ENCODE measurements at places on chromosomes 2 and 18.

GRCh38 chr2:159855557-159856061 lies 57.6 kb upstream of the CD302 start:
- H3K4me1 ChIP-seq: peaks cover 7% of the 10 kb centered on the region
- H3K27ac ChIP-seq: no peak overlapping the region
- no peak for DNase-seq
- H3K27me3 ChIP-seq: no peaks in the 10 kb centered on the region

- DNase-seq: no peak
- no peak overlapping the region for H3K4me3 ChIP-seq
- no peaks in the 10 kb centered on the region for H3K27me3 ChIP-seq
- no peaks in the 10 kb centered on the region for H3K4me1 ChIP-seq
- no peaks in the 10 kb centered on the region for H3K36me3 ChIP-seq
These were observed 523.0 kb downstream of the TXNL1 start for GRCh38 chr18:56115071-56116015.

DNA sequence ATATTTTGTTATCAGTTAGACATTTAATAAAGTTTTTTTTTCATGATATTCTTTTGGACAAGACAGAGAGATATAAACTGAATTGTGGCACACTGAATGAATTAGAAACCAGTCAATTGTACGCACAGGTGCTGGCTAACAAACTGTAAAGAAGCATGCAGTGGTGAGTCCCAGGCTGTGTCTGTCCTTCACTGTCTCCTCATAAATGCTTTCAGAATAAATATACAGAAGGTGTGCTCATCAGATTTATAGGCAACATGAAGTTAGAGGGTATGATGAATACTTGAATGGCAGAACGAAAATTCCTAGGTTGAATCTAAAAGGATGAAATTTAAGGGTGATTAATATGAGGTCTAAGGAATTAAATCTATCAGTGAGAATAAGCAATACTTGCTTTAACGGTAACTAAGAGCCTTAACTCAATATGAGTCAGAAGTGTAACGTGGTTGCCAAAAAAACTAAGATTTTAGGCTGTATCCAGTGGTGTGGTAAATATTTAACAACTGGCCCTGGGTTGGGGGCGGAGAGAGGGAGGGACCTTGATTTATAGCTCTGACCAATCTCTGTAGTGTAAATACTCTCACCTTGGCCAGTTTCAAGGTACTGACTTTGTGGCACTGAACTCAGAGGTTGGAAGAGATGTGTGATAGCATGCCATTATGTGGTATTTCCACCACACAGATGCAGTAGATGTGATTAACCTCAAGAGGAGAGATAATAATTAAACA lies 41.9 kb upstream of the AAK1 start:
- no peaks in the 10 kb centered on the region for H3K36me3 ChIP-seq
- H3K4me3 ChIP-seq: no peak overlapping the region
- no peaks in the 10 kb centered on the region for H3K27me3 ChIP-seq
- peaks cover 5% of the 10 kb centered on the region for H3K4me1 ChIP-seq
- no peak for DNase-seq

DNA sequence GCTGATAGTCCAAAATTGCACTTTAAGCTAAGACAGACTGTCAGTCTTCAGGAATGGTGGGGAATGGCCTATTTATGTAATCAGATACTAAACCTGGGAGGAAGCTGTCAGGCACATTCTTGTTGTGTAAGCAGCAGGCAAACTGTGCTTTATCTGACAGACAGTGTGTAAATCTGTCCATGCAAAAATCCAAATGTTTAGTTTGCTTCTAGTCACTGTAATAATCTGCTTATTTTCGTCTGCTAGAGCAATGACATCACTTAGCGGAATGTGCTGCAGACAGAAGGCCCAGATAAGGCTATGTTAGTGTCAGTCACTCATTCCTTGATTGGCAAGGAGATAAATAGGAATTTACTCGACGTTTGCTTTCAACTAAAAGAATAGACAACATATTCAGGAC lies 263.5 kb downstream of the ZNF407 start:
- no peak overlapping the region for H3K4me3 ChIP-seq
- DNase-seq: no peak
- no peaks in the 10 kb centered on the region for H3K27me3 ChIP-seq
- H3K36me3 ChIP-seq: no peaks in the 10 kb centered on the region

GRCh38 chr2:182240862-182241371 lies 185.9 kb downstream of the PDE1A start:
- H3K4me3 ChIP-seq: no peak overlapping the region
- no peaks in the 10 kb centered on the region for H3K36me3 ChIP-seq
- H3K4me1 ChIP-seq: no peaks in the 10 kb centered on the region
- no peak for DNase-seq
- no peaks in the 10 kb centered on the region for H3K27me3 ChIP-seq

GRCh38 chr2:26536371-26537068 lies 58.6 kb upstream of the OTOF start:
- no peak overlapping the region for H3K27ac ChIP-seq
- no peaks in the 10 kb centered on the region for H3K36me3 ChIP-seq
- no peak for DNase-seq
- H3K27me3 ChIP-seq: no peaks in the 10 kb centered on the region
- no peaks in the 10 kb centered on the region for H3K4me1 ChIP-seq

DNA sequence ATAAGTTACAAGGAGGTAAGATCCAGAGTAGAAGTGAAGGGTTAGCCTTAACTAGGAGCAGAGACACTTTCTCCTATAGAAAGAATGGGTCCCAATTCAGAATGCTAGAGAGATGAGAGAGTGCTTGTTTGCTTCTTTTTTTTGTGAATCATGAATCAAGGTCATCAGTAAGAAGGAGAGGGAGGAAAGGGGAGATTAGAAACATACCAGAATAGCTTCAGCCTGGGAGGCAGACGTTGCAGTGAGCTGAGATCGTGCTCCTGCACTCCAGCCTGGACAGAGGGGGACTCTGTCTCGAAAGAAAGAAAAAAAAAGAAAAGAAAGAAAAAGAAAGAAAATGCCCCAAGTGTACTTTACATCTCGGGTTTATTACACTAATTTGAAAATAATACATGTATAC lies 55.8 kb upstream of the SLC35F5 start:
- no peaks in the 10 kb centered on the region for H3K4me1 ChIP-seq
- H3K4me3 ChIP-seq: no peak overlapping the region
- no peaks in the 10 kb centered on the region for H3K27me3 ChIP-seq
- no peak for DNase-seq
- H3K27ac ChIP-seq: no peak overlapping the region

DNA sequence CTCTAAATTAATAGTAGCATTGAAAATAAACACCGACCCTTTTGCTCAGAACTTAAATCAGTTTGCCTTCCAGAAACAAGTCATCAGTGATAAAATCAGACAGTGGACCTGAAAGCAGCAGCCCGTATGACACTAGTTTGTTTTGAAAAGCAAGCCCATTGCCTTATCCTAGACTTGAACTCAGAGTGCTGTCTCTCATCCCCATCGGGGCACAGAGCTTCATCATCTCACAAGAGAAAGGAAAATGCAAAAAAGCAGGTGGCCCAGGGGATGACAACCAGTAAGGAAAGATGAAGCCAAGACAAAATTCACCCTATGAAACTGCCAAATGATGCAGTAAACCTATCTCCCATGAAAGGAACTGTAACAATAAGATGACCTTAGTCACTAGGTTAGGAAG lies 71.2 kb downstream of the CERKL start:
- H3K27ac ChIP-seq: no peak overlapping the region
- no peak for DNase-seq
- H3K27me3 ChIP-seq: no peaks in the 10 kb centered on the region
- H3K36me3 ChIP-seq: no peaks in the 10 kb centered on the region
- H3K4me1 ChIP-seq: no peaks in the 10 kb centered on the region

GRCh38 chr2:182887753-182888415 lies 21.4 kb upstream of the FRZB start:
- H3K4me3 ChIP-seq: no peak overlapping the region
- DNase-seq: no peak
- no peaks in the 10 kb centered on the region for H3K27me3 ChIP-seq
- no peak overlapping the region for H3K27ac ChIP-seq
- H3K36me3 ChIP-seq: no peaks in the 10 kb centered on the region
- peaks cover 46% of the 10 kb centered on the region for H3K4me1 ChIP-seq

DNA sequence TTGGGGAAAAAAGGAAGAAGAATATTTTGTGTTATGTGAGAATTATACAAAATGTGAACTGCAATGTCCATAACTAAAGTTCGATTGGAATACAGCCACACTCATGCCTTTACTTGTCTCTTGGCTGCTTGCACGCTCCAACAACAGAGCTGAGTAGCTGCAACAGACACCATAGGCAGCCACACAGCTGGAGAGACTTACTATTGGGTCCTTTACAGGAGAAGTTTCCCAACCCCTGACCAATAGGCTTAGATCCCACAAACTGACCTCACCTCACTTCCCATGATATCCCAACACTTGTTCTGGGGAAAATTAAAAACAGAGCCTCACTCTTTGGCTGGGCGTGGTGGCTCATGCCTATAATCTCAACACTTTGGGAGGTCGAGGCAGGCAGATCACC lies 213.8 kb downstream of the SH3BP4 start:
- no peak for DNase-seq
- no peak overlapping the region for H3K27ac ChIP-seq
- no peaks in the 10 kb centered on the region for H3K4me1 ChIP-seq
- no peaks in the 10 kb centered on the region for H3K36me3 ChIP-seq
- no peaks in the 10 kb centered on the region for H3K27me3 ChIP-seq
- no peak overlapping the region for H3K4me3 ChIP-seq

GRCh38 chr2:27489118-27489497 lies 435 bp downstream of the IFT172 start:
- no peaks in the 10 kb centered on the region for H3K27me3 ChIP-seq
- H3K4me1 ChIP-seq: peaks cover 15% of the 10 kb centered on the region
- peak overlapping the region; percentile 73 for H3K27ac ChIP-seq
- H3K36me3 ChIP-seq: peaks cover 11% of the 10 kb centered on the region
- no peak for DNase-seq

GRCh38 chr2:222239945-222240675 lies 58.7 kb downstream of the PAX3 start:
- no peaks in the 10 kb centered on the region for H3K36me3 ChIP-seq
- H3K27ac ChIP-seq: no peak overlapping the region
- no peaks in the 10 kb centered on the region for H3K27me3 ChIP-seq

DNA sequence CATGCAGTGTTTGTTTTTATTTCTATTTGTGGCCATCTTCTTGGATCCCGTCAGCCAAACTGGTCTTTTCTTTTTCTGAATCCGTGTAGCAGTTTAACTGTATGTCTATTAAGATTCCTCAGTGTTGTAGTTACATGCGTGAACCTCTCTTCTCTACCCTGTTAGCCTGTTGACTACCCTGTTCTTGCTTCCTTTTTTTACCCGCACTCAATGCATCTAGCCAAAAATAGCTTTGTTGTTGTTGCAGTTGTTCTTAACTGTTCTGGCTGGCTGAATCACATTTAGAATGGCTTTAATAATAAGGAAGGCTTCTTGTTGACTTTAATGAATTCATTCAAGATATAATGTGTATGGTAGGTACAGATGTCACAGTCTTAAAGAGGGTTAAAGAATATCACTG lies 137.1 kb downstream of the LCLAT1 start:
- DNase-seq: no peak
- H3K4me3 ChIP-seq: no peak overlapping the region
- no peaks in the 10 kb centered on the region for H3K27me3 ChIP-seq
- peaks cover 28% of the 10 kb centered on the region for H3K4me1 ChIP-seq

DNA sequence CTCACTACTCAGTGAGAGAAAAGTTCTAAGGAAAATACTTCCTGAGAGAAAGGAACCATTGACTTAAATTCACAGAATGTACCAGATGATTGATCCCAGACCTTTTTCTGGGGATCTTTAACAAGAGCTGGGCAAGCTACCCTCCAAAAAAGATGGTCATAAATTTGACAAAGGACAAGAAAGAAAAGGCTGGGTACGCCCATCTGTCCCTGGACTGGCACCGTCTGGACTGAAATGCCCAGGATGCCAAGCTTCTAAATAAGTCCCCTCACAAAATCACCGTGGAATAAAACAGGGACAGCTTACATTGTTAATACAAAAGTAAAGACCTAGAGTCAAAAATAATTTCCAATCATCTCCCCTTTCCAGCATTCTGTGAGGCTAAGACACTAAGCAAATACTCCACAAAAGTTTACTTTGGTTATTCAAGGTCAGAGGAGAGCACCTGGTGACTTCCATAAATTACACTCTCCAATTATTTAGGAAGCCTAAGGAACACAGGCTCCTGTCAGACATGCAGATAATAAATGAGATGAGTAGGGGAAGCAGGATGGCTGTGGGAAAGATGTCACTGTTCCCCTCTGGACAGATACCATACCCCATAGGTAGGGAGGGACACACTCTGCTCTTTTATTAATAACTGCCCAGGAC lies 69.9 kb downstream of the UXS1 start:
- no peak overlapping the region for H3K27ac ChIP-seq
- no peaks in the 10 kb centered on the region for H3K4me1 ChIP-seq
- peaks cover 11% of the 10 kb centered on the region for H3K36me3 ChIP-seq
- no peaks in the 10 kb centered on the region for H3K27me3 ChIP-seq

DNA sequence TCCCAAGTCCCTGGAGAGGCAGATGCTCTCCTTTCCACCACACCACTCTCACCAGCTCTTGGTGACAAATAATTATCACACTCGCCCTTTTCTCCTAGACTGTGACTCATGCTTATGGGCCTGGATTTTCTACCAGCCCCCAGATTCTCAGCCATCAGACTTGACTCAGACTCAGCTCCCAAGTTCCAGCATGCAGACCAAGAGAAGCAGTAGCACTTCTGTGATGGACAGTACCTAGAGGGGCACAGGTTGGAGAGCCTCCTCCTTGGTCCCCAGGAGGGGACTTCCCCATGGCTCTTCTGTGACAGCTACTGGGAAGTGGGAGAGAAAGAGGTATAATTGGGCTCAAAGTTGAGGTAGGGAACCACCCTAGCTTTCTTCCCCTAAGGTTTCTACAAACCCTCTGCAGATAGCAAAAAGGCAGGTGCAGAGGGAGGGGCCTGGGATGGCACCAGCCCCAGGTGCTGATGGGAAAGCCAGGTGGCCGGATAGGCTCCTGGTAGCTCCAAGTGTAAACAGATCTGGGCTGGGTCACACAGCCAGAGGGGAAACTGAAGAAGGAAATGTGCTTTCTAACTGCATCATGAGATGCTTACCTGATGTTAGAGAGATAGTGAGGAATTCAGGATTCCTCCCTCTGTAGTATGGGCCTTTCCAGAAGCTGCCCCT lies 4.1 kb downstream of the TCF23 start:
- H3K27me3 ChIP-seq: no peaks in the 10 kb centered on the region
- DNase-seq: no peak
- no peaks in the 10 kb centered on the region for H3K36me3 ChIP-seq
- no peak overlapping the region for H3K4me3 ChIP-seq
- H3K27ac ChIP-seq: no peak overlapping the region
- no peaks in the 10 kb centered on the region for H3K4me1 ChIP-seq

DNA sequence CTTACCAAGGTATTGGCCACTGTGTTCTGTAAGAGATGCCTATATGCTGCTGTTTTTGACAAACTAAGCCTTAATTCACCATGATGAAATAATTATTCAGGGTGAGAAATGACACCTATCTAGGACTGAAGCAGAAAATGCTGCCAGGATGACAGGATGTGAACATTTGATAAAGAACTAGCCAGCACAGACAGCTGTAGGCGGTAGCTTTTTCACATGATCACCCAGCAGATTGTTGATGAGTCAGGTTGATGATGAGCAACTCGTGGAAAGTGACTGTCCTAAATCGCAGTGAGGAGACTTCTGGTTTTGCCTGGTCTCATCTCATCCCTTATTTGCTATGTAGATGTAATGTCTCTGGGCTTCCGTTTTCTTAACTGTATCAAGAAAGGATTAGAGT lies 144.1 kb downstream of the PRPF40A start:
- DNase-seq: no peak
- no peaks in the 10 kb centered on the region for H3K27me3 ChIP-seq
- H3K36me3 ChIP-seq: no peaks in the 10 kb centered on the region
- no peak overlapping the region for H3K4me3 ChIP-seq
